Stimulated activated CD8-positive, alpha-beta memory T cell treated with anti-CD3 and anti-CD28 coated beads, Interleukin-7, amount 100 ng/mL, for 1 hour (primary cell): ENCODE measurements at places on chromosomes 12 and 14.
A peak's percentile ranks its signal among the peaks of the same experiment; 100 is the strongest.

DNA sequence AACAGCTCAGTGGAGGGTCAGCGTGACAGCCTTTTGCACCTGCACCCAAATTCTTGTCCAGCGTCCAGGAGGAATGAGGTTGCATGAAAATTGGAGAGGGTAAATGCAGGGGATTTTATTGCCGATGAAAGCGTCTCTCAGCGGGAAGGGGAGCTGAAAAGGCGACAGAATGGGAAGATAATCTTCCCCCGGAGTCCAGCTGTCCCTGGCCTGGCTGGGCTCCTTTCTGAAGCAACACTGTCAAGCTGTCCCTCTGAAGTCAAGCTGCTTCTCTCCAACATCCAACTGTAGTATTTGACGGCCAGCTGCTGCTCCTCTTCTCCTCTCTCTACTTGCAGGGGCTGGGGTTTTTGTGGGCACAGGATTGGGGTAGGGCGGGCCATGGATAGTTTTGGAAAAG, 32.7 kb downstream of the NOPCHAP1 start:
- no peak for DNase-seq

DNA sequence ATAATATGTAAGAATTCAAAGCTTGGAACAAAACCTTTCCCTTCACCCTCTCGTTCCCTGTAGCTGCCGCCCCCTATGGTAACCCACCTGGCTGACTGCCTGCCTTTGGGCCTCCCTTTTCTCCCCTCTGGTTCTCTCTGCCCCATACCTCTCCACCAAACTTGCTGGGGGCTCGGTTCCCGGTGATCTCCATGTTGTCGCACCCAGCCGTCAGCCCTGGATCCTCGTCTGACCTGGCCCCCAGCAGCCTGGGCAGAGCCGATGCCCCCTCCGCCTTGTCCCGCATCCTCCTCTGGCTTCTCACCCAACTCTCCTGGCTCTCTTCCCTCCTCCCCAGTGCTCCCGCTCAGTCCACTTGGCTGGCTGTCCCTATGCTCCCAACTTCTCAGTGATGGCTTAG, 4.5 kb downstream of the CYP46A1 start:
- no peak for DNase-seq

DNA sequence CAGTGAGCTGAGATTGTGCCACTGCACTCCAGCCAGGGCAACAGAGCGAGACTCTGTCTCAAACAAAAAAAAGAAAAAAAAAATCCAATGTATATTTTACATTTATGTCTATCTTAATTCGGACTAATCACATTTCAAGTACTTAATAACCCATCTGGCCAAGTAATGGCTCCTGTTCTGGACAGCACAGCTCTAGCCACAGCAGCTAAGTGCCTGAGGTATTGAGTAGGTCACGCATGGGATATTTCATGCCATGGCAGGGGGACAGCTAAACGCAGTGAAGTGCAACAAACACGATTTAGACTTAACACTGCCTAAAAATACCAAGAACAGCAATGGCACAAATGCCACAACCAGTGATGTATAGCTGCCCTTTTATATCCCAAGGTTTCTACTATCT, 8.0 kb downstream of the BAZ1A start:
- no peak for DNase-seq

- no peak for DNase-seq
Measured at GRCh38 chr14:58465421-58465820, 37.9 kb downstream of the KIAA0586 start.

GRCh38 chr14:62280366-62280765, 518.1 kb downstream of the SNAPC1 start:
- DNase-seq: no peak

GRCh38 chr12:17810399-17810798, 279.6 kb downstream of the RERGL start:
- no peak for DNase-seq

GRCh38 chr14:95515596-95516552, 576 bp downstream of the SYNE3 start:
- peak; percentile 57 for DNase-seq

- no peak for DNase-seq
Measured at GRCh38 chr12:28536088-28536487, 345.8 kb downstream of the CCDC91 start.

- no peak for DNase-seq
Measured at GRCh38 chr12:112907415-112908157, 824 bp downstream of the OAS1 start.

- DNase-seq: no peak
Measured at GRCh38 chr12:30870491-30871265, 55.9 kb upstream of the TSPAN11 start.

DNA sequence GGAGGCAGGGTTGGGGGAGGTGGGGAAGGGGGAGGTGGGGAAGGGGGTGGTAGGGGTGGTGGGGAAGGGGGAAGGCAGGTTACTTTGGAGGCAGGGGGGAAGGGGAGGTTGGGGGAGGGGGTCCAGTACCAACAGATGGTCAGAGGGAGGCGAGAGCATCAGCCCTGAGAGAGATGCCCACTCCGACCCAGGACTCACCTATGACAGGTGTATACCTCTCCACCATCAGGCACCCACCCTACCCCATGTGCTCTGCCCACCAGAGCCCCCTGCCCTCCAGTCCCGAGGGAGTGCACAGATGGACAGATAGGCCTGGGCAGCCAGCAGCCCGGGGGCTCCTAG, 18.6 kb downstream of the JAG2 start:
- no peak for DNase-seq

GRCh38 chr14:52012635-52013034, 23.3 kb downstream of the RTRAF start:
- DNase-seq: no peak

DNA sequence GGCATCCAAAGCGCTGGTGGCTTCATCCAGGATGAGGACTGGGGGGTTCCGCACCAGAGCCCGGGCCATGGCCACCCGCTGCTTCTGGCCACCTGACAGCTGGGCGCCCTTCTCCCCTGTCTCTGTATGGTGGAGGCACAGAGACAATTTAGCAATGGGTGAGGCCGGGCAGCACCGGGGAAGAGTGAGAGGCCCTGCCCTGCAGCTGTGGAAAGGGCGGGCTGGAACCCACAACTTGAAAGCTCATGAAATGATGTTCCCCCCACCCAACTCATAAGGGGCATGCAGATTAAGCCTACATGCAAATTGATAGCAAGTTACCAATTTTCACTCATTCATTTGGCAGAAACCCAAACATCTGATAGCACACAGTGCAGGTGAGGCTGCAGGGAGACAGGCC, 34.1 kb downstream of the ABCB9 start:
- no peak for DNase-seq

GRCh38 chr12:130992979-130993538, 39.4 kb downstream of the ADGRD1 start:
- no peak for DNase-seq

DNA sequence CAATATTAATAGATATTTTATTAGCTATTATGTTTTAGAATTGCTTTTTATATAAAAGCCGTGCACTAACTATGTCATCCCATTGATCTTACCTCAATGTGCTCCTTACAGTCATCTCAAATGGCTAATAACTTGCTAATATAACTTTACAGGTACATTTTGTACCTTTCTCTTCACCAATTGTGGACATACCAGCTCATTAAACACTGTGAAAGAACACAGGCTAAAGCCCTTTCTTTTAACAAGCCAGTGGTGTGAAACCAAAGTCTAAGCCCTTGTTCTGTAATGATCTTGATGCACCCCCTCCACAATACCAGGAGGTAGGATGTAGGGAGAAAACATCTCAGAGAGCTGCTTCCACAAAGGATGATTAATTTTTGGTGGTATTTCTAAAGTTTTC, 675.3 kb upstream of the USP15 start:
- DNase-seq: no peak

- DNase-seq: no peak
Measured at GRCh38 chr14:54362759-54363437, 33.9 kb upstream of the CDKN3 start.

GRCh38 chr12:3965046-3965445, 91.8 kb upstream of the PARP11 start:
- no peak for DNase-seq

DNA sequence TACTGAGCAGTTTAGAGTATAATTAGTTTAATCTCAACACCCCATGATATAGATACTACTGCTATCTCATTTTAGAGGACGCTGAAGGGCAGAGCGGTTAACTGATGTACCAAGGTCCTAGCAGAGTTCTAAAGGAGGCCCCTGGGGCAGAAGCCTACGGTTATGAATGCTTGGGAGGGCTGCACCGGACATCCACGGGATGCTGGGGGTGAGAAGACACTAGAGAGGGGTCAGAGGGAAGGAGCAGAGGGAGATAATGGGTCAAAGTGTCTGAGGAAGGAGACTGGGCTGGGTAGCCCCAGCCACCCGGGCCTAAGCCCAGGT, 1.6 kb upstream of the ACTR6 start:
- DNase-seq: no peak

DNA sequence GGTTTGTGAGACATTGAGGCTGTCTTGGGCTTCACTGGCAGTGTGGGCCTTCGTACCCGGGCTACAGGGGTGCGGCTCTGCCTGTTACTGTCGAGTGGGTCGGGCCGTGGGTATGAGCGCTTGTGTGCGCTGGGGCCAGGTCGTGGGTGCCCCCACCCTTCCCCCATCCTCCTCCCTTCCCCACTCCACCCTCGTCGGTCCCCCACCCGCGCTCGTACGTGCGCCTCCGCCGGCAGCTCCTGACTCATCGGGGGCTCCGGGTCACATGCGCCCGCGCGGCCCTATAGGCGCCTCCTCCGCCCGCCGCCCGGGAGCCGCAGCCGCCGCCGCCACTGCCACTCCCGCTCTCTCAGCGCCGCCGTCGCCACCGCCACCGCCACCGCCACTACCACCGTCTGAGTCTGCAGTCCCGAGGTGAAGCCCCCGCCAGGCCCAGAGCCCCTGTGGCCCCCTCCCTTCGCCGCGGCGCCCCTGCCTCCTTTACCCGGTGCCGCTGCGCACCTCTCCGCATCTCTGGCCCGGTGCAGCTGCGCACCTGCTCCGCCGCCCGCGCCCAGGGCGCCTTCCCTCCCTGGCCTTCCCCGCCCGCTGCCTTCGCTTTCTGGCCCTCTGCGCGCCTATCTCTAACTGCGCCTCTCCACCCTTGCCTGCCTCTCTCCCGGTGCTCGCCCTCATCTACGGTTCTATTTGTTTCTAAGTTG, at the start of gene ENO2:
Gene ENO2 (plus strand): TSS at position 335 of the 701 bp plus-strand sequence. CDS start 1,253 bp downstream, outside the sequence.
- peak; percentile 60 for DNase-seq

DNA sequence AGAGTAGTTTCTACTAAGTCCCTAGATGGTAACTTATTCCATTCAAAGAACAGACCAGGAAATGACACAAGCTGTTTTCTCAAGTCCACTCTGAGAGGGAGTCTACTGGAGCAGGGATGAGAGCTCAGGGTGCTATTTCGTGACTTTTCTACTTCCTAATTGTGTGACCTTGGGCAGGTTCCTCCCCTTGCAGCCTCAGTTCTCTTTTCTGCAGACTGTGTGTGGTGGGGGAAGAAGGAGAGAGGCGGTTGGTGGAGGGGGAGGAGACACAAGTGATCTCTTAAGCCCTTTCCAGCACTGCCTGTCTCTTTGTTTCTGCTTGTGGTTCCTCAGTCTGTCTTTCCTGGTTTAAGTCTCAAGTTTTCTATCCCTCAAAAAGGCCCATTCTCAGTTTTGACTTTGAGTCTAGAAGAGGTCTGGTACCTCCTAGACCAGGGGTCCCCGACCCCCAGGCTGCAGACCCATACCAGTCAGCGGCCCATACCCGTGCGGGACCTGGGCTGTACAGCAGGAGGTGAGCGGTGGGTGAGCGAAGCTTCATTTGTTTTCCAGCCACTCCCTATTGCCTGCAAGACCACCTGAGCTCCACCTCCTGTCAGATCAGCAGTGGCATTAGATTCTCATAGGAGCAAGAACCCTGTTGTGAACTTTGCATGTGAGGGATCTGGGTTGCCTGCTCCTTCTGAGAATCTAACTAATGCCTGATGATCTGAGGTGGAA, 10.7 kb downstream of the FGF6 start:
- DNase-seq: no peak

DNA sequence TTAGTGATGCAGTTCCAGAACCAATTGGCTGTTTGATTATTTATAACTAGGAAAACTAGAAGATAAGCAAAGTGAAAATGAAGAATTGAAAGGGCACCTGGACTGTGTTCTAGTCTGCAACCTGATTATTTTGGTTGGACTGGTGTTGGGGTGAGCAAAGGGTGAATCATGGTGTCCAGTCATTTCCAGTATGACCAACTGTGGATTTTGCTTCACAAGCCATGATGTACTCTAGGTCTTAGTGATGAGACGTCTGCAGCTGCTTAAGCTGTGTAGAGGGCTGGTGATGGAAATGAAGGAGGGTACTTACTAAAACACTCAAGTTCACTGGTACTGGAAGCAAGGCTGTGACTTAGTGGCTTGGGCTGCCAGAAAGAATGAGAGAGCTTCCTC, 193.2 kb upstream of the FRMD6 start:
- no peak for DNase-seq
